ENCODE measurements at places on chromosomes 2 and 18.

- DNase-seq, result no peak
Observed at GRCh38 chr2:136916131-136916530, 150.8 kb downstream of the THSD7B start.

DNA sequence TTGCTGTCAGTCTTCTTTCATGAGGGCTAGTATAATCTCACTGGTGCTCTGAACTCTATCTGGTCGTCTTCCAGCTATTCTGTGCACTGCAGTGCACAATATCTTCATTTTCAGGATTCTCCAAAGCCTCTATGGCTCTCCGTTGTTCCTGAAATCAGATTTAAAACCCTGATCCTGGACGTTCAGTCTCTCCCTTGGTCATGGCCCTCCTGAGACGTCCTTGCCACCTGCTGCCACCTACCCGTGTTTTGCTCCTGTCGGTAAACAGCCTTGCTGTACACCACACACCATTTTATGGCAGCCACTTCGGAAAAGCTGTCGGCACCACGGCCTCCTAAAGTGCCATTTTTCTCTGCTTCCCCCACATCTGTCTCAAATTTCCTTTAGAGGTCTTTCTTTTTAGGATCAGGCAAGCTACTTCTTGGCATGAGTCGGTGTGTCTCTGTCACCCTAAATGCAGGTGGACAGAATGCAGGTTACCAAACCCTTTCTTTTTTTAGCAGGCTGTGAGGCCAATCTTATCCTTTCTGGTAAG, 170.0 kb downstream of the HRH4 start:
- DNase-seq, result no peak

DNA sequence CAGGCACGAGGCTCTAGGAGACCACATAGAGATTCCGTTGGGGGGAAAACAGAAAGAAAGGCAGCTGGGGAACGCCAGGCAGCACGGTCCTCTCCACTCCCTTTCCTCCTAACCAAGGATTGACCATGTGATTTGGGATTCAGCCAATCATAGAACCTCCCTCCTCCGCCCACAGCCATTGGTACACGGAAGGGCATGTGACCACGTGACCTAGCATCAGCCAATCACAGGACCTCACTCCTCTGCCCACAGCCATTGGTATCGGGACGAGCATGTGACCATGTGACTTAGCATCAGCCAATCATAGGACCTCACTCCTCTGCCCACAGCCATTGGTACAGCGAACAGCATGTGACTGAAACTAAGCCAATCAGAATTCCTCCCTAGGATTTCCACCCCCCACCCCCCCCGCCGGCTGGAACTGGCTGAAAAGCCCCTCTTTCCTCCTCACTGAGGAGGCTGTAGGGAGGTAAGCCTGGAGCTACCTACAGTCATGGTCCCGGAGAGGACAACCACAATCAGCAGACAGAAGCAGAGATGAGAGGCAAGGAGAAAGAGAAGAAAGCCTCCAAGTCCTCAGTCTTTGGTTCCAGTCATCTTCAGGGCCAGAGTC, 7.6 kb downstream of the SERPINE2 start:
- DNase-seq, result no peak

GRCh38 chr2:85812094-85812735, 58.4 kb downstream of the ATOH8 start:
- DNase-seq, result no peak

- DNase-seq, result no peak
Observed at GRCh38 chr2:98824256-98825019, 93.5 kb upstream of the MGAT4A start.

DNA sequence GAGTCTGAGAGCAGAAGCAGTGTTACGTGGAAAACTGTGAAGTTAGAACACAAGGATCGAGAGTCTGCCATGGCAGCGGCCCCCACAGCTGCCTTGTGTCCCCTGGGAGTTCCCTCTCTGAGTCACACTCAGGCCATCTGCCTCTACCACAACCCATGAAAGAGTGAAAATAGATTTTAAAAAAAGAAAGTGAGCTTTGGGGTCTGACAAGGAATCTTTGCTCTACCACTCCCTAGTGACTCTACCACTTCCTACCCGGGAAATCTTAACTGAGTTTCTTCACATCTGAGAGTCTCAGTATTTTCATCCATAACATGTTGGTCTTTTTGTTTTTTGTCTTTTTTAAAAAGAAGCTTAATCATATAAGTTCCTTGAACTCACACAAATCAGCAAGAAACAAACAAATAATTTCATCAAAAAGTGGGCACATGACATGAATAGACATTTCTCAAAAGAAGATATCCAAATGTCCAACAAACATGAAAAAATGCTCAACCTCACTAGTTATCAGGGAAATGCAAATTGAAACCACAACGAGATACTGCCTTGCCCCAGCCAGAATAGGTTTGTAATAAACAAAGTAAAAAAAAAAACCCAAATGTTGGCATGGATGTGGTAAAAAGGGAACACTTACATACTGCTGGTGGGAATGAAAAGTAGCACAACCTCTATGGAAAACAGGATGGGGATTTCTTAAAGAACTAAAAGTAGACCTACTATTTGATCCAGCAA, 2.4 kb upstream of the MSGN1 start:
- no peak for DNase-seq

GRCh38 chr2:37630301-37630700, 41.1 kb downstream of the CDC42EP3 start:
- DNase-seq, result no peak

DNA sequence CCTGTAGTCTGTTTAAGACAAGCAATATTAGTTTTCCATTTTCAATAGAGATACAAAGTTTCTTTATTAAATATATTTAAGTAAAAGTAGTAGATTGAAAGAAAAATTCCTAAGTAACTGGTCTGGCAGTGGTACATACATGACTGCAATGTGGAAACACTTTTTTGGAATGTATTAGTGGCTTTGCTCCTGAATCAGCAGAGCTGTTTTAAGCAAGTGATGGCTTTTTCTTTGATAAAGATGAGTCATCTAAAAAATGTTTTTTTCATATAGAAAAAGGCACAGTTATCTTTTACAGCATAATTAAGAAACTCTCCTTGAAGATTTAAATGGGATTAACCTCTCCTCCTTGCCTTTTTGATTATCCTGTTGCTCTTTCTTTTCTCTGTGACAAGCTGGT, 34.9 kb downstream of the KDM3A start:
- no peak for DNase-seq

- no peak for DNase-seq
Observed at GRCh38 chr2:178632729-178633128, 152.5 kb downstream of the PLEKHA3 start.

GRCh38 chr2:42793334-42794270, 1.2 kb upstream of the HAAO start:
- no peak for DNase-seq

DNA sequence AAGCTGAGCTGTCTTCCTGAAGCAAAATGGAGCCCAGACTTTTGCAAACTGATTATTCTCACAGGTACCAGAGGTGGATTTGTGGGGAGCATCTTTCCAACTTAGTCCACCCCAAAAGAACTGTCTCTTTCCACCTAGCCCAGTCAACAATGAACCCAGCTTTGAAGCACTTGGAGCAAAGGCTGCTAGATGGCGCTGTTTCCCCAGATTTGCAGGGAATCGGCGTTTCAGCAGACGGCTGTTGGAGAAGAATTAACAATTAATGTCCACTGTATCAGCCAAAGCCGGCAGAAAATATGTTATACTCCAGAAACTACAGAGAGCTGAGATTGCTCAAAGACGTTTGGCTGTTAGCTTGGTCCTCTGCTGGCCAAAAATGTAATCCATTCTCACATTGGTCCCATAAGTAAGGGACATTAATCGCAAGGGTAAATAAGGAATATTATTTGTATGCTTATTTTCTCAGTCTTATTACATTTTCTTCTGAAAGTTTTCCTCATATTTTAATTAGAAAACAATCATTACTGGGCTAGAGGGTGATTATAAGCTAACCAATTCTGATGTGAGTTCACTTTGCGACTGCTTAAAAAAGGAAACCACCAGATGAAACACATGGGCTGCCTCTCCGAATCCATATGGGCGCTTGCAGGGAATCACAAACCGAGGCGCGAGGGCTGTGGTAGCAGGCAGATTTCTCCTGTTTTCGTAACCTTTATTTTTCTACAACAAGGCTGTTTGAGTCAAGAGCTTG, 423.8 kb upstream of the MEX3C start:
- DNase-seq, result peak; percentile 75
